ENCODE measurements at places on chromosomes 7 and 10. TPM values are rescaled to one million over a fixed set of nuclear protein-coding genes. Genes with fewer than 3 reads are reported as not detected.

MCM7 gene
- total RNA-seq, result 32.4 TPM

CPA4 gene
- total RNA-seq, result 4.1 TPM

CALHM1 gene
- not detected for total RNA-seq

GRID2IP gene
- total RNA-seq, result not detected

ATG9B gene
- not detected for total RNA-seq

CCNY gene
- total RNA-seq, result 47.6 TPM

CFAP43 gene
- total RNA-seq, result not detected

SLC35B4 gene
- 9.9 TPM for total RNA-seq

IKZF1 gene
- 20.0 TPM for total RNA-seq

ARMC10 gene
- 31.8 TPM for total RNA-seq

VWDE gene
- total RNA-seq, result not detected

STEAP4 gene
- 47.9 TPM for total RNA-seq

INHBA gene
- 2.0 TPM for total RNA-seq

MMP21 gene
- not detected for total RNA-seq

UCMA gene
- not detected for total RNA-seq

ASZ1 gene
- total RNA-seq, result not detected

CCDC7 gene
- 21.3 TPM for total RNA-seq

EPHB6 gene
- total RNA-seq, result 65.6 TPM

ACBD7 gene
- not detected for total RNA-seq

BMPER gene
- 32.5 TPM for total RNA-seq

ACTR3C gene
- total RNA-seq, result 4.3 TPM

MPP7 gene
- 4.8 TPM for total RNA-seq

C10orf67 gene
- 0.09 TPM for total RNA-seq

CUZD1 gene
- 1.4 TPM for total RNA-seq

OGDHL gene
- total RNA-seq, result 0.65 TPM

ZNF117 gene
- 38.3 TPM for total RNA-seq

CFAP46 gene
- not detected for total RNA-seq

BHLHA15 gene
- total RNA-seq, result 3.5 TPM

PLA2G12B gene
- total RNA-seq, result not detected

ITIH2 gene
- total RNA-seq, result not detected

TFR2 gene
- 0.60 TPM for total RNA-seq

KLF14 gene
- total RNA-seq, result 0.72 TPM

GPR15LG gene
- not detected for total RNA-seq

Data from omental fat pad (tissue), 4 donors.